ENCODE measurements at places on chromosomes 5 and 9.
A peak's percentile ranks its signal among the peaks of the same experiment; 100 is the strongest.

GRCh38 chr9:109945573-109945972 is 165.6 kb downstream of the PALM2AKAP2 start:
- DNase-seq, result no peak

DNA sequence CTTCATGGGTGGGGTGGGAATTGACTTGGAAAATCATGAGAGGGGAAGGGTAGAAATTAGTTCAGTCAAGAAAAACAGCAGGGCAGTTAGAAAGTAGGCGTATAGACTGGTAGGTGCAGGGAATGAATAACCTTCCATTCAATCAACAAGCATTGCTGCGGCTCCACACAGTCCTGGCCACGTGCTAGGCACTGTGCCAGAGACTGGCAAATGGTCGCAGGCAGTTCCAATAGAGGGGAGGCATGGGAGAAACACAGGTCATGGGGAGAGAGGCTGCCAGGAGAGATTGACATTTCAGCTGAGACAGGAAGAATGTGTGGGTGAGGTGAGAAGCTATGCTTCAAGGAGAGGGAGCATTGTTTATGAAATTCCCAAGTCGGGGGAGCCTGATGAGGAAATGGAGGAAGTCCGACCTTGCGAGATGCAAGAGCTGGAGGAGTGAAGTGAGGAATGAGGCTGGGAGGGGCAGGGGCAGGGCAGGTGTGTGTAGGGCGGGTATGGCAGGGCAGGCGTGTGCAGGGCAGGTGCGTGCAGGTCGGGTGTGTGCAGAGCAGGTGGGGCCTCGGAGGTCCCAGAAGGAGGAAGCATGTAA is 54.4 kb upstream of the PPARGC1B start:
- DNase-seq, result peak; percentile 26

- DNase-seq, result no peak
These were observed 104.4 kb downstream of the FRMD3 start for GRCh38 chr9:83433846-83434245.

DNA sequence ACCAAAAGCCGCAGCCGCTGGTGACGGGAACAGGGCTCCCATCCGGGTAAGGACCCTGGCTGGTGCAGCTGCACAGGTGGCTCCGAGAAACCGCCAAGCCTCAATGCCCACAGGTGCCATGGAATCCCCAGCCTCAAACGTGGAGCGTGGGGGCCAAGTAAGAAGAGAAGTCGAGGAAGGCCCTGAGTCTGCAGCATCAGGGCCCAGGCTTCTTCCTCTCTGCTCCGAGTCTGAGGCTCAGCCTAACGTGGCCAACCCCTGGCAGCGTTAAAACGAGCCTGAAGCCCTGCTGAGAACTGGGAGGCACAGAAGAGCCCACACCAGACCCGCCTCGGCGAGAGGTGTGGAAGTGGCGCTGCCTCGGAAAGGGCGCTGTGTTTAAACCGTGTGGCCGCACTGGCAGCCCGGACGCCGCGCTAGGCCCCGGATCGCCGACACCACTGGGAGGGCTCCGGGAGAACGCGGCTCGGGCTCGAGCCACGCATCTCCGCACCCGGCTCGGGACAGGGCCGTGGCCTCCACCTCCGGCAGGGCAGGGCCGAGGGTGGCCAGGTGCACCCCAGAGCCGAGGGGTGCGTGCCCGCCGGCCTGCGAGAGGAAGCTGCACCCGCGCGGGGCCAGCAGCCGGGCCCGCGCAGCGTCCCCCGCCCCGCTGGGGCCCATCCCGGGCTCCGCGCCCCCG is 730 bp downstream of the ZMYND19 start:
- no peak for DNase-seq
